Activated B cell treated with CpG ODN at 0.5 μM for 24 hours (primary cell): ENCODE measurements at places on chromosomes 4 and X.

- no peak for DNase-seq
Measured at GRCh38 chr4:164997941-164998340, 20.5 kb upstream of the TRIM61 start.

DNA sequence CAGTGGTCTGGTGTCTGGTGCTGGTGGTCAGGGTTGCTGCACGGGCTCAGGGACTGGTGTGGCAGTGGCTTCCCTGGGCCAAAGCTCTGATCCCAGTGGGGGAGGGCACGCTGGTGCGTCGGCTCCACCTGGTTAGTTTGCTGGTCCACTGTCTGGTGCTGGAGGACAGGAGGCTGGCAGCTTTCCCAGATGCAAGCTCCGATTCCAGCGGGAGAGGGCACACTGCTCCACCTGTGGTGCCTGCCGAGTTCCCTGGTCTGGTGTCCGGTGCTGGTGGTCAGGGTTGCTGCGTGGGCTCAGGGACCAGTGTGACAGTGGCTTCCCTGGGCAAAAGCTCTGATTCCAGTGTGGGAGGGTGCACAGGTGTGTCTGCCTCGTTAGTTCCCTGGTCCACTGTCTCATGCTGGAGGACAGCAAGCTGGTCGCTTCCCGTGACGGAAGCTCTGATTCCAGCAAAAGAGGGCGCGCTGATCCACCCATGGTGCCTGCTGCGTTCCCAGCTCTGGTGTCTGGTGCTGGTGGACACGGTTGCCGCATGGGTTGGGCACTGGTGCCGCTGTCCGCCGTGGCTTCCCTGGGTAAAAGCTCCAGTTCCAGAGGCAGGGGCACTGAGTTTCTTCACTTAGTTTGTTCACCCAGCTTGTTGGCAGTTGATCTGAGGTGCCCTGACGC lies 5.8 kb downstream of the VMA21 start:
- no peak for DNase-seq

- no peak for DNase-seq
Measured at GRCh38 chrX:73963682-73964081, 340.3 kb upstream of the ZCCHC13 start.

- no peak for DNase-seq
Measured at GRCh38 chrX:106874075-106874474, 29.1 kb downstream of the RIPPLY1 start.

- no peak for DNase-seq
Measured at GRCh38 chr4:75370576-75370975, 143.6 kb downstream of the RCHY1 start.

GRCh38 chr4:77911842-77912450 lies 49.3 kb downstream of the MRPL1 start:
- no peak for DNase-seq

GRCh38 chr4:113434247-113434587 lies 327.3 kb downstream of the CAMK2D start:
- DNase-seq: no peak

GRCh38 chrX:23616361-23616760 lies 50.9 kb upstream of the PRDX4 start:
- no peak for DNase-seq

DNA sequence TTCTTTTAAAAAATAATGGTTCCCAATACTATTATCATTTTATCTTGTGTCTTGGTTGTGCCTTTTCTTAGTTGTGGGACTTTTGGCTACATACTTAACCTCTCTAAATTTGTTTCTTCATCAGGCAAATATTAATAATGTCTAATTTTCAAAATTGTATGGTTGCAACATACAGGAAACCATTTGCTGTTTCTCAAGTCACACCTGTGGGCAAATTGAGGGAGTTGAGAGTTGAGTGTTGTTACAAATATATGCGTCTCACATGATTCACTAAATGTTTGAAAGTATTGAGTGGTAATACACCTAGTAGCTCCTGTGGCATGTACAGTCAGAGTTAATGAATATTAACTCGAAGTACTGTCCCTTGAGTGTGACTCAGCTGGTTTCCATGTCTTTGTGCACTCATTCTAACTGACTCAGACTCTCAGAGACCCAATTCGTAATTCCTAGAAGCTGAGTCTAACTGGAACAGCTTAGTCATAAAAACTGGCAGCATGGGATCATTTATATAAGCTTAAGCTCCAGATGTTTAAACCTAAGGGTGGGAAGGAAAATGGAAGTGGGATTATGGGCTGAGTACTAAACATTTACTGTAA lies 802.4 kb downstream of the TRIML1 start:
- DNase-seq: no peak

GRCh38 chr4:8642651-8643321 lies 50.2 kb downstream of the CPZ start:
- DNase-seq: no peak

DNA sequence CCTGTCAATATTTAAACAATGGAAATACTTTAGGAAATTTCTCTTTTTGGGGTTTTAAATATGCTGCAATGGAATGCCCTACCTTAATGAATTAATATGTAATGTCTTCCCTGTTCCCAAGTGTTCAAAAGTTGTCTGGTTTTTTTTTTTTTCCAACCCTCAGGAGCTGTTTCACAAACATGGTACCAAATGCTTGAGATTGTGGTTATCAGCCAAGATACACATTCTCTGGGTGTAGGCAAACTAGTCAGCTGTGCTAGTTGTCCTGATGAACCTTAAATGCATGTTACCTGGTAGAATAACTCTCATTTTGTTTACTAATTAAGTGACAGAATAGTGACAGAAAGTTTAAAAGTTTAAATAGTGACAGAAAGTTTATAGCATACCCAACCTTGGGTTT lies 50.7 kb downstream of the FHL1 start:
- no peak for DNase-seq

DNA sequence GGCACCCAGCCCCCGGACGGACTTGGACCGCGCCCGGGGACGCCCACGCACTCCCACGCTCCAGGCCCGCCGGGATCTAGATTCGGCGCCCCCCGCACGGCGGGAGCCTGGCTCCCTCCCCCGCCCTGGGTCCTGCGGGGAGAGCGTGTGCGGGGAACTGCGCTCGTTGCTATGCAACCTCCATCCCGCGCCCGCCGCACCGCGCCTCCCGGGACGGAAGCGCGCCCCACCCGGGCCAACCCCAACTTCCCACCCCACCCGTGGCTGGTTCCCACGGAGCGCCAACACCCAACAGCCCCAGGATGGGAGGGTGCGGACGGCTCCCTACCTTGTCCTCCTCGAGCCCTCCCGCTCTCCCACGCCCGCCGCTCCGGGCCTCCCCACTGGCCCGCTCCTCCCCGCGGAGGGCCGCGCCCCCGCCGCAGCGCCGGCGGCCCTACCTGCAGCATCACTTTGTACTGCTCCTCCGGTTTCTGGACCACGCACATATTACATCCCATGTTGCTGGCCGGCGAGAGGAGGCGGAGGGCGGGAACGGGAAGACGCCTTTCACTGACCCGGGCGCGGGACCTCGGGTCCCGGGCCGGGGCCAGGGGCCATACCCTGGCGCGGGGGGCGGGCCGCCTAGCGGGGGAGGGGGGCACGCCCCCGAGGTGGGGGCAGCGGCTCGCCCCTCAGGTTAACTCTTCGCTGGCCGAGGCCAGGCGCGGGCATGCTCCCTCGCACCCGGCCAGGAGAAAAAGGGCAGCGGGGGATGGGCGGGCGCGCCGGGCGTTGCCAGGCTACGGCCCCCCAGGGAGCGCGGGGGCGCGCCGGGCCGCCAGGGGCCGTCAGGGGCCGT lies at the start of gene PDZD4:
Gene PDZD4 (minus strand): TSS at position 746 of the 841 bp plus-strand sequence. CDS start 246 bp downstream, at position 500.
- no peak for DNase-seq

DNA sequence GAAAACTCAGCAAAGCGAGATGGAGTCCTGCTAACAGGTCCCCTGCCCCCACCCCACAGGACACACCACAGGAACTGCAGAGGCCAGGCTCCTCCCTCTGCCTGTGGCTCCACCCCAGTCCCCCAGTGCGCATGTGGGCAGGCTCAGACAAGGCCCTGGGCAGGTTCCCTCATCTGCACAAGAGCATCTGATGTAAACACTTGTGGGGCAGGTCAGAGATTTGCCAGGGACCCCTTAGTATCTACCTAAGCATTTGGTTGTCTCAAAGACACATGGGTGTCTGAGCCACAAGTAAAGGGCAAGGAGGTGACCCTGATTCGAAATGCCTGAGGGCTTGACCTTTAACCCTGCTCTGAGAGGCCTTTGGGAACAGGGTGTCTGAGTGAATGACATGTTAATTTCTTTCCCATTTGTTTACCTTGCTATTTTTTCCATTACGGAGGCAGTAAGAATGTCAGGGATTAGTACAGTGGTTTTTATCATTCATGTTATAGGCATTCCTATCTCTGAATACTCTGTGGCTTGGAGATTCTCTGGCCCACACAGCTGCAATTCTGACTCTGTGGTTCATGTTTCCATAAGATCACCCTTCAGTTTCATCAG lies 85.3 kb downstream of the ZNF518B start:
- DNase-seq: no peak

DNA sequence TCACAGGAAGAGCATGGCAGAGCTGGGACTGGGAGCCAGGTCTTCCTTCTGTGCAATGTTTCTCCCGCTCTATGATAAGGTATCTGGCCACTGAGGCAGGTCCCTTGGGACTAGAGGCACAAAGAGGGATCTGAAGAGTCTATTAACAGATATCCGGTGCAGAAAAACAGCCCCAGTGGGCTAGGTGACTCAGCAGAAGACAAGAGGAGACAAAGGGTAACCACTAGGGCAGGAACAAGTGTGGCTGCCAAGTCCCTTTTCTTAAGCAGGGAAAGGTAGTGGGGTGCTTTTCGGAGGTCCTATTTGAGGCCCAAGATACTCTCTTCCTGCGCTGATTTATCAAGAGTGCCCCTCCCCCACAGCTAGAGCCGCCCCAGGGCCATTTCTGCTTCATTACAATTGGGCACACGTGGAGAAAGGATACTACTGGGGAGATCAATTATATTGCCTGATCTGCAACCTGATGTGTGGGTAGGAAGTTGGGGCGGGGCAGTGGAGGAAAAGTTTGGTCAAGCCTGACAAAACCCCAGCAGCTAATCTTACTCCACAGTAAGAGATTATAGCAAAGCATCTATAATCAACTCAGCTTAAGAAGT lies at the start of gene DGAT2L6:
Gene DGAT2L6 (plus strand): TSS at position 546 of the 596 bp plus-strand sequence. CDS start 100 bp downstream, outside the sequence.
- DNase-seq: no peak

- no peak for DNase-seq
Measured at GRCh38 chr4:80225595-80225994, 28.3 kb downstream of the PRDM8 start.

GRCh38 chrX:129737916-129738315 lies 863 bp upstream of the XPNPEP2 start:
- no peak for DNase-seq

DNA sequence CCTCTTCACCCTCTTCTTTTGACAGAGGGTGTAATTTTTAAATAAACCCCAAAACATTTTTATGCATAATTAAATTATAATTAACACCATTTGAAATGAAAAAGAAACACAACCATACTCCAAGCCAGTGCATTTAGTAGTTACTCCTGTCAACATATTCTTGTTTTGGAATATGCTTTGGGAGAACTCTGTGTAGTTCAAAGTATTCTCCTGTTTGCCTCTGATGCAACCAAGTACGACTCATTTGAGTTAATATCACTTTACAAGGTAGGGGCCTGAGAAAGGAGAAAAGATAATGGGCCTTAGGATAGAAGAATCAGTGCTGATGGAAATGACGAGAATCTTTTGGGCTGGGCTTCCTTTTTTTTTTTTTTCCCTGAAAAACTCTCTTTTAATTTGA lies 2.7 kb downstream of the PTPN13 start:
- DNase-seq: no peak

- no peak for DNase-seq
Measured at GRCh38 chrX:131845771-131846170, 177.3 kb upstream of the STK26 start.

GRCh38 chr4:147103403-147103946 lies 157.8 kb upstream of the TTC29 start:
- DNase-seq: no peak

- DNase-seq: no peak
Measured at GRCh38 chr4:26566133-26566532, 17.8 kb upstream of the TBC1D19 start.

- no peak for DNase-seq
Measured at GRCh38 chr4:138405466-138405891, 163.3 kb upstream of the SLC7A11 start.

- no peak for DNase-seq
Measured at GRCh38 chrX:15384304-15384703, at the start of gene VEGFD. Gene VEGFD (minus strand): TSS chrX:15384413. CDS start chrX:15383946, 467 bp downstream.

GRCh38 chrX:63855896-63856295 lies 70.9 kb upstream of the ARHGEF9 start:
- DNase-seq: no peak

DNA sequence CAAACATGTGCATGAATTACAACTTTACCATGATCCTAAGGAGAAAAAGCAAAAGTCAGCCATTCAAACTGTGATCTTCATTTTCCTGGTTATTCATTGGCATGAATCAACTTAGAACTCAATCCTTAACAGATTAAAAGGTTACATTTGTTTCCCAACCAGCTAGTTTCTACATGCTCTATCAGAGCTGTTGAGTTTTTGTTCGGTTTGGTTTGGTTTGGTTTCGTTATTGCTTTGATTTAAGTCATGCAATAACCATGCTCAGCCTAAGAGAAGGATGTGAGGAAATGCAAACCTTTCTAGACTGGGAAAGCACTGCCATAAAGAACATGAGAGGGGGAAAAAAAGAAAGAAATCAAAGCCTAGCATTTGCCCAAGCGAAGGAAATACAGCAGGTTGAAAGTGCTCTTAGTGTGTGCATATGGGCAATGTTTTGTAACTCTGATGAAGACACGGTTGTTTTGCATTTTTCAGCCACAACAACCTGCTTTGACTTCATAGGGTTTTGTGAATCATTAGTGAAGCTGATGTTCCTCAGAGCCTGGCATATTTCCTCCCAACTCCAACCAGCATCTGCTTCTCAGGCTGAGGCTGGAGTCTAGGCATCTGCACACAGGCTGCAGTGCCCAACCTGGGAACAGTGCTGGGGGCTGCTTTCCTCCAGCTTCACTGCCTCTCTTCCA lies 234.3 kb downstream of the ZNF674 start:
- DNase-seq: no peak

DNA sequence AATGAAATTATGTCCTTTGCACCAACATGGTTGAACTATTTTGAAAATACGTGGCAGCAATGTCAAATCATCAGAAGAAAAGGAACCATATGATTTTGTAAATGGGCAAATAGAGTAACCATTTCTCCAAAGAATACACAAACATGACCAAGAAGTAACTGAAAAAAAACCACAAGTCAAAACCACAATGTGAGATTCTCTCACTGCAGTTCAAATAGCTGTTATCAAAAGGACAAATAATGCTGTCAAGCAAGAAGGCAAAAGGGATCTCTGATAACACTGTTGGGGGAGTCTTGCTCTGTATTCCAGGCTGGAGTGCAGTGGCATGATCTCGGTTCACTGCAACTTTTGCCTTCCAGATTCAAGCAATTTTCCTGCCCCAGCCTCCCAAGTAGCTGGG lies 280.8 kb upstream of the ZCCHC13 start:
- DNase-seq: no peak

DNA sequence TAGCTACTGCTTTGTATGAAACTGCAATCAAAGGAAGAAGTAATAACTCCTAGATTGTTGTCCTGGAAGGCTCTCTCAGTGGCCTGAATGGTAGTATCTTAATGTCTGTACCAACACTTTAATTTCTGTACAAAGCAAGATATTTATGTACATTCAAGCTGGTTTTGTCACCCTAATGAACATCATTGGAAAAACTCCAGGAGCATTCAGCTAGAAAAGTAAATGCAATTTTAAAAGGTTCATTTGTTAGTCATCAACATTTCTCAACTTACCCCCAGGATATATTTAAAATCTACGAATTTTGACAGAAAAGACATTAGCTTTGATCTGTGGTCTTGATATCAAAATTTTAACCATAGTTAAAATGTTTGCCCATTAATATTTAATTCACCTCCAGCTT lies 80.0 kb upstream of the FGF13 start:
- no peak for DNase-seq

- no peak for DNase-seq
Measured at GRCh38 chrX:50827996-50828395, 14.0 kb upstream of the SHROOM4 start.
